CD14-positive monocyte (primary cell): ENCODE measurements at places on chromosomes 5 and 9.

DNA sequence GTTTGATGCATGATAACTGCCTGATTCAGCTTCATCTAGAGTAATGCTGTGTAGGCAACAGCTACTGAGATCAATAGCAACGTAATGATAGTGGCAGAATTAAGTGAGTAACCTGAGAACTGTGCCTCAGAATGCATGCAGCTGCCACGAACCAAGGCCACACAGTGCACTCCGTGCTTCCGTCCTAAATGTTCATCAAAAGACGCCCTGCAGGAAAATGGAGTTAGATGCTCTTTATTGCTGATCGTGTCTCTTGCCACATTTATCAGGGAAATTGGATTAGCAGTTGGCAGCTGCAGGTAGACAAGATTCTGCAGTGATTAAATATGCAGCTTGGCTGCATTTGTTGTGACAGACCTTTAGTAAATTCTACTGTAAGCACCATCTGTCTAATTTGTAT lies 107.7 kb upstream of the TLX3 start:
- DNase-seq: no peak

DNA sequence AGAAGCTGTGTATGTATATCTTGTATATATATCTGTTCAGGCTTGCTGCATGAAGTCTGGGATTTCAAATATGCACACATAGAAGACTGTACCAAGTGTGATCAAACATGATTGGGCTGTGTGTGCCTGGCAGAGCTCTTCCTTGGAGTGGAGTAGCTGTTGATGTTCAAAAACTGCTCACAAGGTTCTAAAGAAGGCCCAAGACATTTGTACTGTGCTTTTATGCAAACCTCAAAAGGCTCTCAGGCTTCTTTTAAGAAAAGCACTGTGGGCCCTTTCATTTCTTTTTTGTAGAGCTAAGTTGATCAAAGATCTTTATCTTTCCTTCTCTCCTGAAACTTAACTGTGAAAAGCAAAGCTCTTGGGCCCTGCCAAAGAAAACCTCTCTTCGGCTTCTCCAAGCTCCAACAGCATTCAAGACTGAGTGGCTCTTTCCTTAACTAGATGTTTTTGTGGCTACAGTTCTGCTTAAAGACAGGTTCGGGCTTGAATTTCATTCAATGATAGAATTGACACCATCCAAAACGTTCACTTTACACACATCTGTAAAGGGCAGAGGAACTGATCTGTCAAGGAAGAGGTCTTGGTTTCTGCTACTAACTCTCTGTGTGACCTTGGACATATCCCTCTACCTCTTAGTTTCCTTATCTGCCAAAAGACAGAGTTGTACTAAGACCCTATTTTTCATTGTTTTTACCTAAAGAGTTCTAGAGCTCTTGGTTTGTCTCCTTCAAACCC lies 105.8 kb upstream of the IL6ST start:
- no peak for DNase-seq

DNA sequence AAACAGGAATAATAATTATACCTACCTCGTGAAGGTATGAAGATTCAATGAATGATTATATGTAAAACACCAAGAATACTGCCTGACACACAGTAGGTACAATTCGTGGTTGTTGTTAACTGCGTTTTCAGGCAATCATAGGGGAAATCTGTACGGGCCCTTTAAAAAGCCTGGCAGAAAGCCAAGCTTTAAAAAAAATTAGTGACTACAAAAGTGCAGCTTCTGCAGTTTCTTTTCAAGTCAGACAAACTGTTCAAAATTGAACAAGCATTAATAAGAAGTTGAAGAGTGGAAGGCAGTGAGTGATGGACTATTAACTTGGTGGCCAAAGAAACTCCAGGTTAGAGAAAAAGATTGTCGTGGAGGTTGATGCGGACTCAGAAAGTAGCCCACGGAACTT lies 85.9 kb upstream of the TRIO start:
- no peak for DNase-seq

GRCh38 chr9:122815544-122815943 lies 12.8 kb downstream of the PDCL start:
- DNase-seq: no peak

DNA sequence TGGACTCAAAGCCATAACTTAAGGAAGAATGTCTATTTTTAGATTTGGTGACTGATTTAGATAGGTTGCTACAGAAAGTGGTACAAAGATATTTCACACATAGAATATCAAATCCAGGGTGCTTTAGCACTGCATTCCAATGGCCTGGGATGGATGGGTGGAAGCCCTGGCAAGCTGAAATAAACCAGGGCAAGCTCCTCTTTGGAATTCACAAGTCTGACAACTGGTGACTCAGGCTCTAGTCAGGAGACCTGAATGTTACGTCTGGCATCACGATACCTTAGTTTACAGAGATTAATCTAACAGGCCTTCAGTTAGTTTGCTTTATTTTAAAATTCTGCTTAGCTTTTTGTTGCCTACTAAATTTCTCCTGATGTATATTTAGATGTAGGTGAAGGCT lies 144.0 kb downstream of the TMC1 start:
- no peak for DNase-seq

GRCh38 chr5:96958977-96959376 lies 23.1 kb downstream of the LNPEP start:
- DNase-seq: no peak

DNA sequence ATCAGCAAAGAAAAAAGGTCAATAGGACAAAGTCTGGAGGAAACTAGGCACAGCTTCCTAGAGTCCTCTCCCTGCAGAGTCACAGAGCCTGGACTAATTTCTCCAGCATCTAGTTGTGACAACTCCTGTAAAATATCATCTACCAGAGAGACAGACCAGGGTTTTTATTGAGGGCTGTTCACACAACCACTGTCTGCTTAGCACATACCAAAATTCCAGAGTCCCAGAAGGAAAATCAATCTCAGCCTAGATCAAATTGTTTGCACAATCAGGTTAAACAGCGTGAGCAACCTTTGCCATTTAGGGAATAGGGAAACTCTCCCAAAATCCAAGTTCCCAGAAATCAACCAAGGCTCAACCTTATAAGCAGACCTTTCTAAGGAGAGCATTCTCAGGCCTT lies 190.3 kb downstream of the SYK start:
- DNase-seq: no peak

DNA sequence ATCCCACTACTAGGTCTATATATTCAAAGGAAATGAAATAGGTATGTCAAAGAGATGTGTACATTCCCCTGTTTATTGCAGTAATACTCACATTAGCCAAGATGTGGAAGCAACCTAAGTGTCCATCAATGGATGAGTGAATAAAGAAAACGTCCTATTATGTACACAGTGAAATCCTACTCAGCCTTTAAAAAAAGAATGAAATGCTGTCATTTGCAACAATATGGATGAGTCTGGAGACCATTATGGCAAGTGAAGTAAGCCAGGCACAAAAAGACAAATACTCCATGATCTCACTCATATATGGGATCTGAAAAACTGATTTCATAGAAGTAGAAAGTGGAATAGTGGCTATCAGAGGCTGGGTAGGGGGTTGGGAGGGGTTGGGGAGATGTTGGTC lies 909.1 kb upstream of the DMAC1 start:
- DNase-seq: no peak

DNA sequence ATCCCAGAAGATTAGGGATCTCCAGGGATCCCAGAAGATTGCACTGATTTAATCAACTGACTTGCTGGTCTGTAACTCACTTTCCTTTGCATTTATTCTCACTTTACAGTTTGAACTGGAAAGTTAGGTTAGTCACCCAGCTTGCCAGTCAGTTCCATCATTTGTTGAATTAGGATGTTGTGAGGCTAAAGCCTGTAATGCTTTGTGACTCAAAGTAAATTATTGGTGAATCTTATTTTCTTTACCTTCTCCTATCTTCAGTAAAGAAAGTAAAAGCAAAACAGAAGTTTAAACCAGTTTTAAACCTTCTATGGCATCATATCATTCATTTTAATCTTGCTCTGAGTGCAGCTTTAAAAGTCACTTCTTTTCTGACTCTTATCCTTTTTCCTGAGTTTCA lies 85.8 kb downstream of the SLC44A1 start:
- DNase-seq: no peak

- DNase-seq: no peak
These were observed 901 bp downstream of the WDR38 start for GRCh38 chr9:124854161-124854560.

DNA sequence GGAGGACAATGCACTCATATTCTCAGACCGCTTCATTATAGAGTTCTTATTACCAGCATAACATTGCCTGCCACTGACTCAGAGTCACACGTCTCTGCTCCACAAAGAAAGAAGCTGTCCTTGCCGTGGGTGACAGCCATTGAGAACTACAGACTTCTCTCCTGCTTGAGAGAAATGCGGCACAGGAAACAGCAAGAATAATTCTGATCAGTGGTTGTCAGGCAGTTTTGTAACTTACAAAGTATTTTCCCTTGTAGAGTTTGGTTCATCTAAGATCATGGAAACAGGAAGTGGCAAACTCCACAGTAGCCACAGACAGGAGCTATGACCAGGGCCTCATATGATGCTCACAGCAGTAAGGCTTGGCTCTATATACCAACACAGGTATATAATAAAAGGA lies 47.0 kb downstream of the KCNV2 start:
- peak; percentile 1 for DNase-seq

GRCh38 chr5:5784101-5784500 lies 361.6 kb downstream of the ICE1 start:
- DNase-seq: no peak

GRCh38 chr5:141760193-141760592 lies 78.2 kb upstream of the ARAP3 start:
- no peak for DNase-seq

DNA sequence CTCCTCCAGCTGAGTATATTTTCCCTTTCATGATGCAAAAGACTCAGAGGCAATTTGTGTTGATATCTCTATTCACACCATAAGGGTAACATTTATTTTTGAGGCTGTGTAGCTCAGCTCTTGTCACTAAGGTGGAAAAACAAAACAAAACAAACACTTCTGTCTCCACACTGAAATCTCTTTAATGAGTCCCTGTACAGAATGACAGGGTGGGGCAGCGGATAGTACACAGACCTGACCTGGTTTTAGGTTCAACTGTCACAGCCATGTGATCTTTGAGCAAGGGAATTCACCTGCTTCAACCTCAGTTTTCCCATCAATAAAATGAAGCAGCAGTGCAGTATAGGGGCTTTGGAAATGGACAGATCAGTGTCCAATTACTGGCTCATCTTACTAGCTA lies 29.3 kb downstream of the TLR4 start:
- no peak for DNase-seq

GRCh38 chr5:37739817-37740261 lies 100.0 kb downstream of the GDNF start:
- DNase-seq: no peak

GRCh38 chr5:16493261-16493660 lies 27.7 kb upstream of the ZNF622 start:
- DNase-seq: no peak

GRCh38 chr5:144298658-144299057 lies 128.0 kb downstream of the KCTD16 start:
- no peak for DNase-seq

- no peak for DNase-seq
These were observed 106.2 kb downstream of the ADAMTS12 start for GRCh38 chr5:33785571-33785970.

DNA sequence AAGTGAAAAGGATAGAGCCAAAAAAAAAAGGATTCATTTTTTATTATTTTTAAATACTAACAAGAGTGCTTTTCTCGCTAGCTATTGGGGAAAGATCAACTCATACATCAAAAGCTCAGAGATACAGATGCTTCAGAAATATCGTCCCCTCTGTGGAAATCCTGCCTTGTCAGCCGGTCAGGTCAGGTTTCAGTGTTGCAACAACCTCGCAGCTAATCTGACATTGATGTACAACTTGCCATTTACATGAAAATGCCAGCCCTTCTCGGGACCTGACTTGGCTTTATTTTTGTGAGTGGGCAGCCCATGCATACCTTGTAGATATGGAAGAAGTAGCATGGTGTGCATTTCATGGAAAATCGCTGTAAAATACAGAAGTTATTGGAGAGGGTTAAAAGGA lies 358.8 kb upstream of the ADAMTS16 start:
- no peak for DNase-seq

GRCh38 chr5:42090162-42090561 lies 165.1 kb downstream of the FBXO4 start:
- DNase-seq: no peak

DNA sequence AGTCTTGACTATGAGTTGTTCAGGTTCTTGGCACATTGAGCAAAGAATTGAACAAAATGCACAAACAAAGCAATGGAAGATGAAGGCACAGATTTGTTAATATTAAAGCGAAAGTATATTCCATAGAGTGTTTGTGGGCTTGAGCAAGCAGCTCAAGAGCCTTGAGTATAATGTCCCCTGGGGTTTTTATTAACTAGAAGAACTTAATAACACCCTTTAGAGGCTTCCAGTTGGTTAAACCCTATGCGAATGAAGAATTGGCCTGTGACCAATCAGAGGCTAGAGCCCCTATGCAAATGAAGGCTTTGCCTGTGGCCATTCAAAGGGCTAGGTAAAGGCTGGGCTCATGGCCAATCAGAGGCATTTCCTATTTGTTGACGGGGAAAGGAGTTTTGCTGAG lies 135.3 kb upstream of the IL12B start:
- no peak for DNase-seq

DNA sequence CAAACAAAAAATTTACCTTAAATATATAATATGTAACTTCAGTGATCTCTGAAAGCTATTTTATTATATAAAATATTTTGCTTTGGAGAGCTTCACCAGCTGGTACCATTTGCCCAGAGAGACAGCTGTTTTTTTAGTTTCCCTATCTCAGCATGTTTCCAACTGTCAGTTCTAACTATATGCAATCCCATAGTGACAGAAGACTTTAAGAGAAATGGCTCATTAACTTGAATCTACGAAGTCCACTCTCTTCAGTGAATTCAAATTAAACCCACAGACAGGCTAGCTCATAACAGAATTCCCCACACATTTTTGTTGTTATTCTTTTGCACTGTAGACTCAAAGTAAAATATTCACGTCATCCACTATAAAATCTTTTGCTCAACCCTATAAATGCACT lies 251.8 kb upstream of the POU5F2 start:
- no peak for DNase-seq

- no peak for DNase-seq
These were observed 51.3 kb downstream of the TGFBI start for GRCh38 chr5:136080113-136080482.

GRCh38 chr9:120212853-120213200 lies 367.1 kb downstream of the CDK5RAP2 start:
- no peak for DNase-seq

DNA sequence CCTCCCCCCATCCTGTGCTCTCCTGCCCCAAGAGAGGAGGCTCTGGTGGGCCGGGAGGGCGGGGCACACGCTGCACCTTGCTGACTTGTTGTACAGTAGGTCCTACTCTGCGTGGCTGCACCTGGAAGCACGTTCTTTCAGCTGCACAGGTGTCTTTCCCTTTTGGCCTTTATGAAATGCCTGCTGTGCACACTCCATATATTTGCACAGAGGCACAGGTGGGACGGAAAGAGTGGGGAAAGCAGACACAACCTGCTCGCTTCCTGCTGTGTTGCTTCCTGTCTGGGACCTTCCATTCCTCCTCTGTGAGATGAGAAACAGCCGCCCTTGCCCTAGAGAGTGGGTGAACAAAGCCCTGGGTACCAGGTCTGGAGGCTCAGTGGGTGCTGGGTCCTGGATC lies 4.8 kb downstream of the USP20 start:
- DNase-seq: no peak
